Esophagus muscularis mucosa (tissue), 4 donors: ENCODE measurements at places on chromosomes 3 and 15. TPM values are rescaled to one million over a fixed set of nuclear protein-coding genes. Genes with fewer than 3 reads are reported as not detected.
A peak's percentile ranks its signal among the peaks of the same experiment; 100 is the strongest.

NR2C2 gene
- total RNA-seq, result 40.7 TPM

DNA sequence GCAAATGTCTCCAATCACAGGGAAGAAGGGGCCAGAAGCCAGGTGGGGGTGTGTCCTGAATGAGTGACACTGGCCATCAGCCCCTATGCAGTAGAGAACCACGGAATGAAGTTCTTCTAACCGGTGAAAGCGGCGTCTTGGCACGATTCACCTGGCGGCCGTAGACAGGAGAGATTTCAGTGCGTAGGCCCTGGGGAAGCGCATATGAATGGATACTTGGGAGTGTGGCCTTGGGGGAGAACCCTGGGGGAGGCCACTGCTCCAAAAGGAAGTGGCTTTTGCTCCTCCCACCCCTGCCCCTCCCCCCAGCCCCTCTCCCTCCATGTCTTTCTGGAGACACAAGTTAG, 43.6 kb downstream of the RBPMS2 start:
- H3K36me3 ChIP-seq, result peaks cover 52% of the 10 kb centered on the region
- no peak for DNase-seq
- peak overlapping the region; percentile 29 for H3K27ac ChIP-seq
- H3K27me3 ChIP-seq, result no peaks in the 10 kb centered on the region
- no peak overlapping the region for H3K4me3 ChIP-seq

GRCh38 chr15:46567968-46568367, 933.1 kb downstream of the SQOR start:
- DNase-seq, result no peak
- no peaks in the 10 kb centered on the region for H3K36me3 ChIP-seq
- no peaks in the 10 kb centered on the region for H3K4me1 ChIP-seq

JAGN1 gene
- 17.9 TPM for total RNA-seq

DNA sequence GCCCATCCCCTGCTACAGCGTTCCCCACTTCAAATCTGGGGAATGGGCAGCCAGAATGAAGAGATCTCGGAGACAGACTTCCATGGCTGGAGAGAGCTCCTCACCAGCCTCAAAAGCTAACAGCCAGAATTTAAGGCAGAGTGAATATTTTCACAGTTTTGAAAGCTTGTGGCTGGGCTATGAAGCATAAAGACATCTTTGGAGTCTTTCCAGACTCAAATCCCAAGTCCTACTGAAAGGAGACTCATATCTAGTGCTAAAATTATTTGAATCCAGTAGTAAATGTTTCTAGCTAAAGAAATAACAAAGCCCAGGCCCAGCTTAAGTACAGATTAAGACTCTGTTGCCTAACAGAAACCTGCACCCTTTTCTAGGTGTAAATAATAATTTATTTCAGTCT, 628.4 kb upstream of the ALCAM start:
- no peaks in the 10 kb centered on the region for H3K27me3 ChIP-seq
- H3K4me3 ChIP-seq, result no peak overlapping the region
- no peak for DNase-seq
- no peak overlapping the region for H3K27ac ChIP-seq
- H3K36me3 ChIP-seq, result no peaks in the 10 kb centered on the region

DNA sequence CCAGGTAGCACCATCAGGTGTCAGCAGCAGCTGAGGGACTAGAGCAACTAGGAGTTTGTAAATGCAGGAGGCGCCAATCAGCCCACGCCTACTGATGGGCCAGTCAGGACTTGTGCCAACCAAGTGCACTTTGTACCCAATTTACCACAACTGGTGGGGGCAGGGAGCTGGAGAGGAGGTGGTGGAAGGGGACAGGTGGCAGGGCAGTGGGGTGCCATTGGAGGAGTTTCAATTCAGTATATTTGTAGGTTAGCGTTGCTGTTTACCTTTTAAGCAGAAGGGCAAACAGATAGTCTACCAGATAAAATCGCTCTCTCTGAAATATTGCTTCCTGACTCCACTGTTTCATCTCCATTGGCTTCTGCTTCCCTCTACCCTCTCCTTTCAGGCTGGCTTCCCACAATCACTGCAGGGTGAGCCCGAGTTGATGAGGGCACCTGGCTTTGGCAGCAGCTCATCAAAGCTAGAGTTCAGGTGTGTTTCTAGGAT, 75.7 kb downstream of the TRIM69 start:
- H3K27ac ChIP-seq, result no peak overlapping the region
- no peaks in the 10 kb centered on the region for H3K27me3 ChIP-seq
- no peak for DNase-seq
- no peaks in the 10 kb centered on the region for H3K4me1 ChIP-seq

RASGRF1 gene
- total RNA-seq, result 0.17 TPM

- H3K4me3 ChIP-seq, result no peak overlapping the region
- no peak overlapping the region for H3K27ac ChIP-seq
- DNase-seq, result no peak
- no peaks in the 10 kb centered on the region for H3K27me3 ChIP-seq
- no peaks in the 10 kb centered on the region for H3K36me3 ChIP-seq
Measured at GRCh38 chr3:30602946-30603345, 3.5 kb upstream of the TGFBR2 start.

DNA sequence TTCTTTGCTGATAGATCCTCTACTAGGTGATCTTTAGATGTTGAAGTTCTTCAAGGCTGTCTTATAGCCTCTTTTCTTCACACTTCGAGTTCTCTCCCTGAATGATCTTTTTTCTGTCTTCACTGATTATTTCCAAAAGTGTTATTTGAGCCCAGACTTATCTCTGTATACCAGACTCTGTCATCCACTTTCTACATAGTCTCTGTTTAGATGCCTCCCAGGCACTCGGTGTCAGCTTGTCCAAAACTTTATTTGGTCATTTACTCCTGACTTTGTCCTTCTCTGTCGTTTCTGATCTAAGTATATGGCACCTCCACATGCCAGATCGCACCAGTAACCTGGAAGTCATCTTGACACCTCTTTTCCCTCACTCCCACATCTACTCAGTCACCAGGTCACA, 27.6 kb downstream of the KLHL18 start:
- no peaks in the 10 kb centered on the region for H3K27me3 ChIP-seq
- no peak overlapping the region for H3K27ac ChIP-seq
- H3K4me1 ChIP-seq, result peaks cover 16% of the 10 kb centered on the region
- no peak overlapping the region for H3K4me3 ChIP-seq
- H3K36me3 ChIP-seq, result no peaks in the 10 kb centered on the region

DNA sequence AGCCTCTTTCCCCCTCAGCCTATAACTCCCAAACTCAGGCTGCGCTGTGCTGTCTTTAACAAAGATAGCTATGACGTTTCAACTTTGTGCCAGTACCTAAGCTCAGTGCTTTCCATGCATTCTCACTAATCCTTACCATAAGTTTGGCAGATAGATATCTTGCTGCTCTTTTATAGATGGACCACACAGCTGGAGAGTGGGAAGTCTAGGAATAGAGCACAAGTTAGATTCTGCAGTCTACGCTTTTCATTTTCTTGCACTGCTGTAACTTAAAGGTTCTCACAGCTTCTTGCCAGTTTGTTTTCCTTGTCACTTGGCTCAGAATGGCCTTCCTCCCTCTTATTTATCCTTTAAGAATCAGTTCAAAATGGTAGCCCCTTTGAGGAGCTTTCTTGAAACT, 468.8 kb downstream of the CNTN4 start:
- no peaks in the 10 kb centered on the region for H3K27me3 ChIP-seq
- DNase-seq, result no peak
- H3K4me3 ChIP-seq, result no peak overlapping the region
- no peak overlapping the region for H3K27ac ChIP-seq
- no peaks in the 10 kb centered on the region for H3K4me1 ChIP-seq

GRCh38 chr15:89361451-89362202, 27.0 kb upstream of the POLG start:
- peaks cover 38% of the 10 kb centered on the region for H3K4me1 ChIP-seq
- DNase-seq, result no peak
- no peaks in the 10 kb centered on the region for H3K36me3 ChIP-seq
- no peak overlapping the region for H3K4me3 ChIP-seq

DNA sequence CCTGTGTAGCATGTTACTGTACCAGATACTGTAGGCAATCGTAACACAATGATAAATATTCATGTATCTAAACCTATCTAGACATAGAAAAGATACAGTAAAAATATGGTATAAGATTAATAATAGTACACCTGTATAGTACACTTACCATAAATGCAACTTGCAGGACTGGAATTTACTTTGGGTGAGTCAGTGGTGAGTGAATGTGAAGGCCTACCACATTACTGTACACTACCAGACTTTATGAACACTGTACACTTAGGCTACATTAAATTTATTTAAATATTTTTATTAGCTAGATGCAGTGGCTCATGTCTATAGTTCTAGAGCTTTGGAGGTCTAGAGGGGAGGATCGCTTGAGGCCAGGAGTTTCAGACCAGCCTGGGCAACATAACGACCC, 186.6 kb upstream of the ROPN1 start:
- H3K4me1 ChIP-seq, result peaks cover 5% of the 10 kb centered on the region
- H3K36me3 ChIP-seq, result no peaks in the 10 kb centered on the region
- DNase-seq, result no peak
- H3K4me3 ChIP-seq, result no peak overlapping the region

- no peak overlapping the region for H3K4me3 ChIP-seq
- DNase-seq, result no peak
- H3K27me3 ChIP-seq, result no peaks in the 10 kb centered on the region
- no peaks in the 10 kb centered on the region for H3K4me1 ChIP-seq
Measured at GRCh38 chr3:112463250-112463649, 36.0 kb downstream of the BTLA start.

TERC gene
- total RNA-seq, result 93.6 TPM

- no peaks in the 10 kb centered on the region for H3K27me3 ChIP-seq
- no peak overlapping the region for H3K4me3 ChIP-seq
- H3K27ac ChIP-seq, result peak overlapping the region; percentile 36
- H3K4me1 ChIP-seq, result peaks cover 42% of the 10 kb centered on the region
- no peak for DNase-seq
Measured at GRCh38 chr3:124995460-124995994, 60.3 kb downstream of the HEG1 start.

GRCh38 chr3:157077565-157077991, 82.4 kb downstream of the CCNL1 start:
- H3K4me1 ChIP-seq, result peaks cover 9% of the 10 kb centered on the region
- peak; percentile 80 for DNase-seq
- H3K27me3 ChIP-seq, result no peaks in the 10 kb centered on the region
- no peaks in the 10 kb centered on the region for H3K36me3 ChIP-seq
- no peak overlapping the region for H3K4me3 ChIP-seq

DNA sequence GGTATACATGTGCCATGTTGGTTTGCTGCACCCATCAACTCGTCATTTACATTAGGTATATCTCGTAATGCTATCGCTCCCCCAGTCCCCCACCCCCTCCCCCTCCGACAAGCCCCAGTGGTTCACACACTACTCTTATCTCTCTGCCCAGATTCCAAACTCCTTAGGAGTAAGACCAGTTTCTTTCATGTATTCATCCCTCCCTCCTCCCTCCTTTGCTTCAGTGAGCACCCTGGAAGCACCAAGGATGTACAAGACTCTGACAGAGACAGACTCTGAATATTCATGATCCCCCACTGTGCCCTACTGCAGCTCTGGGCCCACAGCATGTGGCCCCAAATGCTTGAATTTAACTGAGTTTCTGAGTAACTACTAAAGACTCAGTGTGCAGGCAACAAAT, 113.8 kb upstream of the RAD18 start:
- no peak overlapping the region for H3K4me3 ChIP-seq
- DNase-seq, result no peak
- H3K4me1 ChIP-seq, result no peaks in the 10 kb centered on the region
- no peak overlapping the region for H3K27ac ChIP-seq
- H3K27me3 ChIP-seq, result no peaks in the 10 kb centered on the region

DNA sequence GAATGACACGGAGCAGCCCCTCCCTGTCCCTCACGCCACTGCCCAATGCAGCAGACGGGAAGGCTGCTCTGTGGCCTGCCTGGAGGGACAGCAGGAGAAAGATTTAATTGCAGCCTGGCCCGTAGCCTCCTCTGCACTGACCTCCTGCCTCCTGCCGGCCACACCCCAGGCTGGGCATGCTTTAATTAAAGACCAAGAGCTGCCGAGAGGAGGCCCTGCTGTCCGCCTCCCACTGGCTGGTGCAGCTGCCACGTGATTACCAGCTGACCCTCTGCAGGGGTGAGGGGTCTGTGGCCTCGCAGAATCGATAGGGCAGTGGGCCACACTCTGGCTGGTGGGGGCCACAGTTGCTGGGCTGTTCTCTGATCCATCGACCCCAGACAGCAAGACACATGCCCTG, 100.2 kb upstream of the PRR23E start:
- no peak for DNase-seq
- H3K27ac ChIP-seq, result no peak overlapping the region
- no peaks in the 10 kb centered on the region for H3K36me3 ChIP-seq
- H3K4me3 ChIP-seq, result no peak overlapping the region

GPR149 gene
- total RNA-seq, result not detected

DNA sequence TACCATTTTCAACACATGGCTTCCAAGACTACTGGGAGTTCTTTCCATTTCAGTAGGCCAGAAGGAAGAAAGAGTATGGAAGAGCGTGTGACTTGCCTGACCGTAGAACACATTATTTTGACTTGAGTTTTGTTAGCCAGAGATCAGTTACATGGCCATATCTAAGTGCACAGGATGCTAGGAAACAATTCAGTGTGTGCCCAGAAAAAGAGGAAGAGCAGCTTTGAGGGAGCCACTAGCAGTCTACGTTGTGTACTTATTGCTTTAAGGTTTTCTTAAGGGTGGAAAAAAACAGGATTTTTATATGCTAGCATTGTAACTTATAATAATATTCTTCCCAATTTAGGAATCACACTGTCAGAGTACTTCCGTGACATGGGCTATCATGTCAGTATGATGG, 44.1 kb upstream of the GRAMD1C start:
- no peak overlapping the region for H3K4me3 ChIP-seq
- H3K27me3 ChIP-seq, result no peaks in the 10 kb centered on the region
- peaks cover 44% of the 10 kb centered on the region for H3K36me3 ChIP-seq
- DNase-seq, result no peak
- H3K4me1 ChIP-seq, result no peaks in the 10 kb centered on the region

CPNE9 gene
- not detected for total RNA-seq

ANKRD63 gene
- total RNA-seq, result not detected

DNA sequence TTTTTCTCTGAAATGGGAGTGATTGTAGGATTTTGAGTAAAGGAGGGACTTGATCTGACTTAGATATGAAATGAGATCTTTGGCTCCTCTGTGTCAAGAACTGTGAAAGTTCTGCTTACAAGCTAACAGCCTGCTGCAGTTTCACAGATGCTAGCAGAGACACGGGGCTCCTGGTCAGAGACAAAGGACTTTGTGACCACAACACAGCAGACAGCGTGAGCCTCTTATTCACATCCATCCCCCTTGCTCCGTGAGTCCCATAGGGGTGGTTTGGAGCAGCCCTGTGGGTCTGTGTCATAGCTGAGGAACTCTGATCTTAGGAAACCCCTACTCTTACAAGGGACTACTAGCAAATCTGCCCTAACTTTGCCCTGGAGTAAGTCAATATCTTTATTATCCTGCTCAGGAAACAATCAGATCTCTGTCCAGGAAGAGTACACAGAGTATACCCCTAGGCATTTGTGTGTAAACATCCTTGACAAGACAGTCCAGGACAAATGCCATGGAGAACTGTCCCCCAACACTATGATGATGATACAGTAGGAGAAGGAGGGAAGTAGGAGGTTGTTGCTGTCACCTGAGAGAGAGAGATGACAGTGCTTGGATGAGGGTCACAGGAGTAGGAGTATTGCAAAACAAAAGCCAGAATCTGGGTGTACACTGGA, 80.0 kb downstream of the CLSTN2 start:
- no peaks in the 10 kb centered on the region for H3K27me3 ChIP-seq
- H3K36me3 ChIP-seq, result no peaks in the 10 kb centered on the region
- no peaks in the 10 kb centered on the region for H3K4me1 ChIP-seq
- H3K27ac ChIP-seq, result no peak overlapping the region
- H3K4me3 ChIP-seq, result no peak overlapping the region
